Liver (tissue), 10 donors: ENCODE measurements at places on chromosomes 1 and 21. TPM values are rescaled to one million over a fixed set of nuclear protein-coding genes. Genes with fewer than 3 reads are reported as not detected.

Gene DHX9
- total RNA-seq = 63.2 TPM

Gene INKA2
- total RNA-seq = 0.67 TPM

Gene CBR3
- total RNA-seq = 0.61 TPM

Gene PGLYRP4
- total RNA-seq = not detected

Gene LCE3D
- total RNA-seq = not detected

Gene PYCR2
- total RNA-seq = 39.0 TPM

Gene TTC34
- total RNA-seq = 0.25 TPM

Gene FCRL6
- 0.09 TPM for total RNA-seq

DNA sequence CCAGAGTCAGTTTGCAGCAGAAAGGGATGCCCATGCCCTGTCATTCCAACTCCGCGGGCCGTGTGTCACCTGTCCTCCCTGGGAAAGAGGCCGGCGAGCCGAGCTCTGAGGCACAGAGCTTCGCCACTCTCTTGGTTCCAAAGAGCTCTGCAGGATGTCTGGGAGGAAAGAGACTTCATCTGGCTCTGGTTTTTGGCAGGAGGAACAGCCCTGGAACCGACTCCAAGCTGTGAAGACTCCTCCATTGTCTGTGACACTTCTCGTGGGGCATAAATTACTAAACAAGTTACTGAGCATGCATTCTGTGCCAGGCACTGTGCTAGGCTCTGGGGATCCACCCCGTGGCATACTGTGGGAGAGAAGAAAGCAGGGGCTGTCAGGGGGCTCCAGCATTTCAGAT, 3.9 kb upstream of the FAM151A start:
- DNase-seq = no peak
- no peak overlapping the region for H3K4me3 ChIP-seq
- no peaks in the 10 kb centered on the region for H3K4me1 ChIP-seq
- no peaks in the 10 kb centered on the region for H3K36me3 ChIP-seq
- H3K27ac ChIP-seq = no peak overlapping the region
- H3K27me3 ChIP-seq = no peaks in the 10 kb centered on the region

GRCh38 chr1:67632811-67633655, 52.0 kb upstream of the GADD45A start:
- no peak for DNase-seq
- no peak overlapping the region for H3K4me3 ChIP-seq

DNA sequence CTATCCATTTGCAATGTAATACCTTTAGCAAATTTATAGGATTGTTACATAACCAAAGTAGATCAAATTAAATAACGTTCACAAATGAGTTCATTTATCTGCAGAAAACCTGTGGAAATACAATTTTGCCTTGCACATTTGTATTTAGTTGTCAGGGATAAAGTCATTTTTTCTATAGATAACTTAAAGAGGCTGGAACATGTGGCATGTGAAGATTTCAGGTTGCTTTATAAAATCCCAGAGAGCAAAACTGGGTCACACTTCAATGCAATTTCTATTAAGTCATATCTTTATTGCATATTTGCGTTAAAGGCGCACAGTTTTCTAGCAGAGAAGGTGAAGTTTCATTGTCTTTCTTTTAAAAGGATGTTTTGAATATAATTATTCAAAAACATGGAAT, 342.4 kb downstream of the USP25 start:
- no peak overlapping the region for H3K27ac ChIP-seq
- no peaks in the 10 kb centered on the region for H3K36me3 ChIP-seq
- no peak for DNase-seq

DNA sequence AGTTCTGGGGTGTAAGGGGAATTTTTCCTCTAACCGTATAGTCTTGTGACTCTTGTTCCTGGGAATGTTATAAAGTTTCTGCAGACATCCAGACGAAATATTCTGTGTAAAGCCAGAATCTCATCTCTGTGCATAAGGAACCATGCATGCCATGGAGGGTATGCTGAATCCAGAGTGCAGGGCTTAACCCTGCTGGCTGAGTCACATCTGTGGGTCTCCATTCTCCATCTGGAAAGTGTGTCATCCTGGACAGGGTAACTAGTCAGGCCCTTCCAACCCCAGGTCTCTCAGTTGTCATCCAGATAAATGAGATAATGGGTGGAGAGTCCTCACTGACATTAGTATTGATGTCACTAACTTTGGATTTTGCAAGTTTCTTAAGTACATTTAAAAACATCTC, 48.8 kb downstream of the ATP5PO start:
- no peak overlapping the region for H3K27ac ChIP-seq
- no peaks in the 10 kb centered on the region for H3K36me3 ChIP-seq
- DNase-seq = no peak
- H3K4me3 ChIP-seq = no peak overlapping the region

- no peaks in the 10 kb centered on the region for H3K27me3 ChIP-seq
- no peaks in the 10 kb centered on the region for H3K36me3 ChIP-seq
- H3K27ac ChIP-seq = no peak overlapping the region
Measured at GRCh38 chr1:155183775-155184221, 10.1 kb downstream of the TRIM46 start.

GRCh38 chr1:69569175-69569541, 1.4 kb downstream of the LRRC7 start:
- no peaks in the 10 kb centered on the region for H3K27me3 ChIP-seq
- no peak for DNase-seq
- peak overlapping the region; percentile 20 for H3K4me3 ChIP-seq
- no peak overlapping the region for H3K27ac ChIP-seq

- no peaks in the 10 kb centered on the region for H3K36me3 ChIP-seq
- peaks cover 2% of the 10 kb centered on the region for H3K4me1 ChIP-seq
- H3K27ac ChIP-seq = no peak overlapping the region
- H3K27me3 ChIP-seq = no peaks in the 10 kb centered on the region
- DNase-seq = no peak
- no peak overlapping the region for H3K4me3 ChIP-seq
Measured at GRCh38 chr1:184225283-184226099, 161.3 kb upstream of the C1orf21 start.

DNA sequence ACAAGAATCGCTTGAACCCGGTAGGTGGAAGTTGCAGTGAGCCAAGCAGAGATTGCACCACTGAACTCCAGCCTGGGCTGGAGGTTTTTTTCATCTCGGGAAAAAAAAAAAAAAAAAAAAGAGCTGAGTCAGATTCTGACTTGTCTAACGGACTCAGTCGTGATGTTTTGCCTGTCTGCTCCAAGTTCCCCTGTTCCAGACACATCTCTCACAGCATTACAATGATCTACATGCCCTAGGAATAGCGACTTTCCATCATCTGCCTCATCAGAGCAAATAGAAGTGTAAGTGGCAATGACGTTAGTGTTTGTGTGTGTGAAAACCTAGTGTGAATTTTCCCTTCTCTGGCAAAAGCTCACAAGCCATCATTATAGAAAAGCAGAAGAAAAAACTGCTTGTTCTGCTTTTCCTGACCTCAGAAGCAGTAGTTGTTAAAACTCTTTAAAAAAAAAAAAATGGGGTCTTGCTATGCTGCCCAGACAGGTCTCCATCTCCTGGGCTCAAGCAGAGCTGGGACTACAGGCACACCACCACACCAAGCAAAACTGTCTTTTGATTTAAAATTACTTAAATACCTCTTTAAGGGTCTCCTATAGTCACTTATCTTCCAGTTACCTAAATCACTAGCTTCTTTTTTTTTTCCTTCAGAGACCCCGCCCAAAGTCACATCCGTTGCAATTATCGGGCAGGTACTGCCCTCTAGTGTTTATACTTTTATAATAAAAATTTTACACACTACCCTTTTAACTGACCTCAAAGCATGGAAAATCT, 37.3 kb downstream of the PLEKHO1 start:
- peaks cover 5% of the 10 kb centered on the region for H3K4me1 ChIP-seq
- peak overlapping the region; percentile 68 for H3K27ac ChIP-seq
- H3K27me3 ChIP-seq = no peaks in the 10 kb centered on the region
- H3K4me3 ChIP-seq = peak overlapping the region; percentile 8

- H3K27me3 ChIP-seq = no peaks in the 10 kb centered on the region
- no peaks in the 10 kb centered on the region for H3K36me3 ChIP-seq
- no peak overlapping the region for H3K4me3 ChIP-seq
Measured at GRCh38 chr1:182977480-182977879, 24.5 kb upstream of the SHCBP1L start.

- no peak for DNase-seq
- H3K4me3 ChIP-seq = peak overlapping the region; percentile 68
- H3K27ac ChIP-seq = peak overlapping the region; percentile 87
- H3K36me3 ChIP-seq = no peaks in the 10 kb centered on the region
Measured at GRCh38 chr1:228109962-228110488, 926 bp upstream of the MRPL55 start.

DNA sequence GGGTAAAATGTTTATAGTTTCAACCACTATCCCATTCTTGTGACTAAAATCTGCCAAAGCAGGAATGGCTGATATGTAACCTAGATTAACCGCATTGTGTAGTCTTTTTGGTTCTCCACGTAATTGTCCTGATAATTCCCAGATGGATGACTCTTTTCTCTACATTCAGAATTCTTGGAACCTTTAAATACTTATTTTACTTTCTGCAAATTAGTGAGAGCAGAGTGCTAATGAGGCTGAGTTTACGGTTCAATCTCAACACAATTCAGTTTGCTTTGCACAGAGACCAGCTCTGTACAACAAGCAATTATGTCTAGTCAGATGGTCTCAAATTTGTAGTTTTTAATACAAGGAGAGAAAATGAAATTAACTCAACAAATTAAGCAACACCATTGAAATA, 9.1 kb downstream of the CRB1 start:
- H3K27me3 ChIP-seq = no peaks in the 10 kb centered on the region
- H3K4me3 ChIP-seq = no peak overlapping the region
- DNase-seq = no peak
- H3K4me1 ChIP-seq = no peaks in the 10 kb centered on the region
- no peaks in the 10 kb centered on the region for H3K36me3 ChIP-seq

DNA sequence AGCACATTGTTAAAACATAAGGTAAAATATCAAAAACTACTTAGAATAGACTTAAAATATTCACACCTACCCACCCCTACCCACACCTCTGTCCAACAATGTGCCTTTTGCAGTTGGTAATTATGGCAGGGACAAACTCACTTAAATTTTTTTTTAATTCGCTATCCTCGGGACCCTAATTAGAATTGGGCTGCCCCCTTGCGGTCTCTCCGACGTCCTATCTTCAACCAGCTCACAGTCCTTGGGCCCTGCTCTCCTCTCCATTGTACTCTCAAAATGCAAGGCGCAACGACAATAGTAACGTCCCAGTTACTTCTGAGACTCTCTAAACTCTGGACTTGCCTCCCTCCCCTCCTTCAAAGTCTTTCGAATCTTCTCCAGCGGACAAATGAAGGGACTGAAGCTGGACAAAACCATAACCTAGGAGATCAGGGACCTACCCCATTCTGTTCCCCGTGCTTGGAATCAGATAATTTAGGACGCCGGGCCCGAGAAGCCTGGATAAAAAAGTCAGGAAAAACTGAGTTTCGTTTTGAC, 1.1 kb upstream of the CIART start:
- H3K27ac ChIP-seq = peak overlapping the region; percentile 88
- no peaks in the 10 kb centered on the region for H3K27me3 ChIP-seq
- peaks cover 4% of the 10 kb centered on the region for H3K36me3 ChIP-seq
- H3K4me1 ChIP-seq = peaks cover 60% of the 10 kb centered on the region
- peak overlapping the region; percentile 50 for H3K4me3 ChIP-seq

- H3K27me3 ChIP-seq = no peaks in the 10 kb centered on the region
- H3K4me3 ChIP-seq = no peak overlapping the region
- H3K27ac ChIP-seq = peak overlapping the region; percentile 81
Measured at GRCh38 chr1:62689524-62689923, 1.3 kb upstream of the DOCK7 start.

GRCh38 chr1:115060501-115060900, 28.8 kb downstream of the TSPAN2 start:
- H3K27ac ChIP-seq = no peak overlapping the region
- H3K27me3 ChIP-seq = no peaks in the 10 kb centered on the region
- no peaks in the 10 kb centered on the region for H3K4me1 ChIP-seq
- H3K36me3 ChIP-seq = no peaks in the 10 kb centered on the region
- DNase-seq = no peak

- peaks cover 12% of the 10 kb centered on the region for H3K4me1 ChIP-seq
- H3K4me3 ChIP-seq = peak overlapping the region; percentile 89
- no peak overlapping the region for H3K27ac ChIP-seq
- H3K27me3 ChIP-seq = no peaks in the 10 kb centered on the region
- no peak for DNase-seq
Measured at GRCh38 chr21:36386031-36386642, 945 bp downstream of the CHAF1B start.

DNA sequence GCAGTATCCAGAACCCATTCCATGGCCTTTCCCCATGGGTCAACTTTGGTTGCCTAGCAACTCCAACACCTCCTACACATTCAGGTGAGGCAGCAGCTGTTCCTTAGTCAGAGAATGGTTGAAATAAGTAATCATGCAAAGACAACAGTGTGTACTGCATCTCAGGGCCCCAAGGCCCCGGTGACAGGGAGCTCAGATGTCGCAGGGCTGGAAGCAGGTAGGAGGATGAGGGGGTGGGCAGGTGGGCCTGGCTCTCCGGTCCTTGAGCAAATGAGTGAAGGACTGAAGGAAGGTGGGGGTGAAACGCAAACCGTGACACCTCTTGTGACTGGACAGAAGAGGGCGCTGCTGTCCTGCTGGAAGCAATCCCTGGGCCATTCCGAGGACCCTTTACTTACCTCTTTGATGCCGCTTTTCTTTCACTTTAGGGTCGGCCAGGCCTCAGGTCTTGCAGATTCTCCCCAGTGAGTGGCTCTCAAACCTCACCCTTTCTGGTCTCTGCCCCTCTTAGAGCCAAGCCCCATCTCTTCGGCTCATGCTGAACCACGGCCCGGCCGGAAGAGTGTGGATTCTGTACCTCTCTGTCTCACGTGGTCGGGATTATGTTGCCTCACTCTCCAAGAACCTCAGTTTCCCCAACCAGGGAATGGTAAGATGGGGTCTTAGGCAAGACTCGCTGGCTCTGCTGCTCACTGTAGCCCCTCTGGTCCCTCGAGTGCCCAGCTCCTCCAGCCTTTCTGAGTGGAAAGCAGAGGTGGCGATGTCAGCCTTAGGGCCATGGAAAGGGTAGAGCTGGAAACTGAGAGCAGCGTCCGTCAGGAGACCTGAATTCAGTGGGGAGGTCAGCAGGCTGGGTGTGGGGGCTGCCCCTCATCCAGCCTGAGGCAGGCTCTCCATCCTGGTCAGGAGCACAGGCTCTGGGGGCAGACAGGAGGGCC, 5.6 kb upstream of the KCNA10 start:
- H3K27ac ChIP-seq = no peak overlapping the region
- DNase-seq = peak; percentile 38
- H3K4me1 ChIP-seq = no peaks in the 10 kb centered on the region
- no peak overlapping the region for H3K4me3 ChIP-seq
- H3K27me3 ChIP-seq = no peaks in the 10 kb centered on the region
- no peaks in the 10 kb centered on the region for H3K36me3 ChIP-seq

DNA sequence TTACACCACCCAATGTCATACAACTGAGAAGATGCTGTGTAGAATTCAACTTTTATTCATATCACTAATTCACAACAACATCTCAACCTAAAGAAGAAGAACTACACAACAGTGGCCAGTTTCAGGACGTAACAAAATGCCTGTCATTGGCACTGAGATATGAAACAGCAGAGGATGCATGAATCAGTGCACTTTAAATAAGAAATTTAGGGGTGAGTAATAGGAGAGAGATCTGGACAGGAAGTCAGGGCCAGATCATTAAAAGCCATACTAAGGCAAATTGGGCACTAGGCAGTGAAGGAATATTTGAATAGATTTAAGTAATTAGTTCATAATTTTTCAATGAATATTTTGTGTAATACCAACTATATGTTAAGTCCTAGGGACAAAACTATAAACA, 510.5 kb downstream of the PLPP3 start:
- H3K4me3 ChIP-seq = no peak overlapping the region
- H3K4me1 ChIP-seq = no peaks in the 10 kb centered on the region
- H3K27ac ChIP-seq = no peak overlapping the region
- no peaks in the 10 kb centered on the region for H3K36me3 ChIP-seq
- DNase-seq = no peak
- no peaks in the 10 kb centered on the region for H3K27me3 ChIP-seq
